ENCODE measurements at places on chromosomes 5 and 9. TPM values are rescaled to one million over a fixed set of nuclear protein-coding genes. Genes with fewer than 3 reads are reported as not detected.
A peak's percentile ranks its signal among the peaks of the same experiment; 100 is the strongest.

KCTD16 gene
- polyA plus RNA-seq, result not detected

TMEM252 gene
- not detected for polyA plus RNA-seq

GALNT12 gene
- 3.1 TPM for polyA plus RNA-seq

LHX3 gene
- polyA plus RNA-seq, result not detected

LCN10 gene
- polyA plus RNA-seq, result 0.50 TPM

ARHGEF37 gene
- polyA plus RNA-seq, result not detected

F2RL2 gene
- polyA plus RNA-seq, result 1.00 TPM

CCDC171 gene
- polyA plus RNA-seq, result 0.26 TPM

FOXD4 gene
- not detected for polyA plus RNA-seq

SAP30L gene
- 44.7 TPM for polyA plus RNA-seq

ZFP2 gene
- 0.42 TPM for polyA plus RNA-seq

EQTN gene
- not detected for polyA plus RNA-seq

SLC1A3 gene
- not detected for polyA plus RNA-seq

ADAM19 gene
- polyA plus RNA-seq, result 24.4 TPM

NUP214 gene
- 22.3 TPM for polyA plus RNA-seq

TCOF1 gene
- polyA plus RNA-seq, result 30.8 TPM

DNA sequence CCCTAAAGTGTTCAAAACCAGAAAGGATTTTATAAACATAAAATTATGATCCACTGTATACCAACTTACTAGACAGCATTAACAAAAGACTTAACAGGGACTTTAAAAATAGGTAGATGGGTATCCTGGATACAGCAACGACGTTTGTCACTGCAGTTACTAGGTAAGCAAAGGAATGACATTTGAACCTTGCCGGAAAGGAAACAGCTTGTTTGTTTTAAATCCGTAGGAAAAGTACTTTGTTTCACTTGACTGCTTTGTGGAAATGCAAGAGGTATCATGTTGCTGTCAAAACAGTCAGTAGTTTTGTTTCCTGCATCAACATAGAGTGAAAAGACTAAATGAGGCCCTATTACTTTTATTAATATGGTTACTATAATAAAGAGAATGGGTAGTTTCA lies 122.9 kb downstream of the CDC42SE2 start:
- no peak for DNase-seq

DNA sequence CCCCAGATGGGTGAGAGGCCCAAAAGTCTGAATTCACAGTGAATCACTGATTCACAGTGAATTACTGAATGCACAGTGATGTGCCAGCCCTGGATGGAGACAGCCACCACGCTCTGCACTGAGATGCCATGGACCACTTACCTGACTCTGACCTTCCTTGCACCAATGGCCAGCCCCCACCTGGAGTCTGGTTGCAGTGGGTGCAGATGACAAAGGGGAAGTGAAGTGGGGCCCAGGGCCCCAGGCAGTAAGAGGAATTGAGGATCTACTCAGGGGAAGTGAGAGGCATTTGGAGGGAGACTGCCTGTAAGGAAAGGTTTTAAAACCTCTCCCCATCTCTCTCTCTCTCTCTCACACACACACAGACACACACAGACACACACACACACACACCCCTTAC lies 412.1 kb downstream of the CYLC2 start:
- no peak for DNase-seq

DNA sequence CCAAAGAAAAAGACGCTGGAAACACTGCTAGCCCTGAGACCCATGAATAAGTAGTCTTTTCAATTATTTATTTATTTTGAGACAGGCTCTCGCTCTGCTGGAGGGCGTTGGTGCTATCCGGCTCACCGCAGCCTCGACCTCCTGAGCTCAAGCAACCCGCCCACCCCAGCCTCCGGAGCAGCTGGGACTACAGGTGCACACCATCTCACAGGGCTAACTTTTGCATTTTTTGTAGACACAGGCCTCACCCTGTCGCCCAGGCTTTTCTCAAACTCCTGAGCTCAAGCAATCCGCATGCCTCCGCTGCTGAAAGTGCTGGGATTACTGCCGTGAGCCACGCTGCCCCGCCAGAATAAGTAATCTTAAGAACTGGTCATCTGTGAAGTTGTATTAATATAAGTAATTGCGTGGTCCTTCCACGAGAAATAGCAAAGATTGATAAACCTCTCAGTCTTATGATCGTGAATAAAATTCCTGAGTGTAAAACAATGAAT lies 1.6 kb downstream of the ANXA2R start:
- DNase-seq, result peak; percentile 39

DNA sequence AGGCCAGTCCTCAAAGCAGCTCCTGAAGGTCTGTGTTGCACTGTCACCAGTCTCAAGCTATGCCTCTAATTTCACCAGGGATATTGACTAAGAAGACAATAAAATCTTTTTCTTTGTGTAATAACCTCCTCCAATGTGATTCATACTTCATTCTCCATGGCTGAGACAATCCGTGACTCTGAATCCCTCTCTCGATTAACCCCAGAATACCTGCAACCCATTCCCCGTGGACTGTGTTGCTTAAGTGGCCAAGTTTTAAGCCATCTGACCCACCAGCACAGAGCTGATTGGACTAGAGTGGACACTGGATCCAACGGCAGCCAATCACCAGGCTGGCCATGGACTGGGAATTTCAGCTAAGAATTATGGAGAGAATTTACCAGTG lies 5.4 kb upstream of the CCIN start:
- no peak for DNase-seq

DNA sequence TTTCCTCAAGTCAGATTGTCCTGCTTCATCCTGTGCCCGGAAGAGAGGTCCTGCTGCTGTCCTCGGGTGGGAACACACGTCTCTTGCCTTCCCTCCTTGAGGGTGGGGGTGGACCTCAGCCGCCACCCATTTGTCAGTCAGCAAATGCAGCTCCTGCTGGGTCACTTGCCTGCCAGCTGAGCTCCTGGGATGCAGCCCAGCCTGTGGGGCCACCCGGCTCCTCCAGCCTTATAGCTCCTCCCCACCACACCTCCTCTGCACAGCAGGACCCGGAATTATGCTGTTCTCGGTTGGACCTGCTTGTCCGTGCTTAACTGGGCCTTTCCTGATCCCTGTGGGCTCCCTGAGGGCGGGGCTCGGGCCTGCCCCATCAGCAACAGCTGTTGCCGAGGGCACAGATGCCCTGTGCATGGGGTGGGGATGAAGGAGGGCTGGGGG lies 52.7 kb downstream of the RXRA start:
- no peak for DNase-seq

- no peak for DNase-seq
Observed at GRCh38 chr9:137951597-137952490, 74.3 kb downstream of the CACNA1B start.

DNA sequence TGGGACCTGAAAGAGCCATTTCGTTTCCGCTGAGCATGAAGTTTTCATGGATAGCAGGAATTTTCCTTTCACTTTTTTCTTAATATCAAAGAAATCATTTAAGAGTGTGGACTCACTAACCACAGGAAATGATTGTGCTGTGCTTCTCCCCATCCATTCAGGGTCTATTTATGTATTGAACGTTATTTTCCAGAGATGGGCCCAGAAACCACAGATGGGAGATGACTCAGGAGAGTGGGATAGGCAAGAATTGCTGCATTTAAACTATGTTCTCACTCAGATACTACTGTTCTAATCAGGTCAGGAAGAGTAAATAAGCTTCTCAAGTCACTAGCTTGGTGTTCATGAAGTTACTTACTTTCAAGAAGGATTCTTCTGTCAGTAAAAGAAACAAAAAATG lies 763.8 kb downstream of the DTWD2 start:
- DNase-seq, result no peak

DNA sequence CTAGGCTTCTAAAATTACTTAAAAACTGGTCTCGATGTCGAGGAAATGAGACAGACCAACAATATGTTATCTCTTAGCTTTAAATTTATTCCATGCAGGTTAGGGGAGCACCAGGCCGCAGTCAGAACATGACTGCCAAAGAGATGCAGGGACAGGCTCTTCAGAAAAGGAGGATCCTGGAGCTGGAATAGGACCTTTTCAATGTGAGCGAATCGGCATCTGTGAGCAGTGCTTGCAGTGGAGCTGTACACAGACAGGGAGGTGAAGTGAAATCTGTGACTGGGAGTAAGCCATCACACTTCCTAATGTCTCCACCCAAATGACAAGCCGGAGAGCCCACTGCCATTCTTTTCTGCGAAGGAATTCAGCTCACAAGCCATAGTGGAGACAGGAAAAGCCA lies 78.2 kb downstream of the EFNA5 start:
- DNase-seq, result no peak

- no peak for DNase-seq
Observed at GRCh38 chr9:109507421-109507838, 9.3 kb upstream of the PTPN3 start.

DNA sequence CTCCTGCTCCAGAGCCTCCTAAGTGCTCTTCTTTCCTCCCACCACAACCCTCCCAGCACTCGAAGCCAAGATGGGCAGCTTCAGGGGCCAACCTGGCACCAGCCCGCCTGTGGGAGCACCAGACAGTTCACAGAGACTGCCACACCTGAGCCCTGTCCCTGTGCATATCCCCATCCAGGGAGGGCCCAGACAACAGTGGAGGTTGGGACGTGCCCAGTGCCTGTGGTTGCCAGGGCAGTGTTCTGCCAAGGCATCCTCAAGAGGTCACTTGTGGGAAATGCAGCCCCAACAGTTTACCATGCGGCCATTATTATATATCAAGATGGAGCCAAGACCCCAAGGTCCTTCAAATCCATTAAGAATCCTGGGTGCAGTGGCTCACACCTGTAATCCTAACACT lies 23.0 kb upstream of the TRIO start:
- DNase-seq, result no peak

DNA sequence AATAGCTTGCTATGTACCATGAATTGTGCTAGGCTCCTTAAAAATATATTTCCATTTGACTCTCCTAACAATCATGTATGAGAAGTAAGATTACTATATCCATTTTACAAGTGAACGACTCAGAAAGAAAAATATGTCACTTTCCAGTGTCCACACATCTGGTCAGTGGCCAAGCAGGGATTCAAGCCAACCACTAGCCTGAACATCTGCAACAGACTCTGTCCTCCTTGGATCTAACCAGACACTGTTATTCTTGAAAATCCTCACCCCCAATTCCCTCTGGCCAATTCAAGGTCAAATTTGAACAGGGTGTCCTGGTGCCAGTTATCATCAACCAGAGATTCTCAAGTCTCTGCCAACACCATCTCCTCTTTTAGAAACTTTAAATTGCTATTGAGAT lies 344.1 kb upstream of the WWC1 start:
- no peak for DNase-seq

DNA sequence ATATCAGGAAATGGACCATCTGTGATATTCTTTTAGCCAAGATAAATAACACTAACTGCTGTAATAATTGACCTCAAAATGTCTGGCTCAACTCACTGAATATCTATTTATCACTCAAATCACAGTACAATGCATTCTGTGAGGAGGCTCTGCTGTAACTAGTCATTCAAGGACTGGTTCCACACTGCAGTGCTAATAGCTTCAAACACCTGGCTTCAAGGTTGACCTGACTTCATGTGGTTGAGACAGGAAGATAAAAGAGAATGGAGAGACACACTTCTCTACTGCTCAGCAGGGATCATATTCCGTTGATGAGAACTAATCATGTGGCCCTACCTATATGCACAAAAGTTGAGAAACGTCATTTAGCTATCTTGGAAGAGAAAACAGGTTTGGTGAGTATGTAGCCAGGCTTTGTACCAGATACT lies 3.4 kb upstream of the RHOBTB3 start:
- DNase-seq, result no peak

DNA sequence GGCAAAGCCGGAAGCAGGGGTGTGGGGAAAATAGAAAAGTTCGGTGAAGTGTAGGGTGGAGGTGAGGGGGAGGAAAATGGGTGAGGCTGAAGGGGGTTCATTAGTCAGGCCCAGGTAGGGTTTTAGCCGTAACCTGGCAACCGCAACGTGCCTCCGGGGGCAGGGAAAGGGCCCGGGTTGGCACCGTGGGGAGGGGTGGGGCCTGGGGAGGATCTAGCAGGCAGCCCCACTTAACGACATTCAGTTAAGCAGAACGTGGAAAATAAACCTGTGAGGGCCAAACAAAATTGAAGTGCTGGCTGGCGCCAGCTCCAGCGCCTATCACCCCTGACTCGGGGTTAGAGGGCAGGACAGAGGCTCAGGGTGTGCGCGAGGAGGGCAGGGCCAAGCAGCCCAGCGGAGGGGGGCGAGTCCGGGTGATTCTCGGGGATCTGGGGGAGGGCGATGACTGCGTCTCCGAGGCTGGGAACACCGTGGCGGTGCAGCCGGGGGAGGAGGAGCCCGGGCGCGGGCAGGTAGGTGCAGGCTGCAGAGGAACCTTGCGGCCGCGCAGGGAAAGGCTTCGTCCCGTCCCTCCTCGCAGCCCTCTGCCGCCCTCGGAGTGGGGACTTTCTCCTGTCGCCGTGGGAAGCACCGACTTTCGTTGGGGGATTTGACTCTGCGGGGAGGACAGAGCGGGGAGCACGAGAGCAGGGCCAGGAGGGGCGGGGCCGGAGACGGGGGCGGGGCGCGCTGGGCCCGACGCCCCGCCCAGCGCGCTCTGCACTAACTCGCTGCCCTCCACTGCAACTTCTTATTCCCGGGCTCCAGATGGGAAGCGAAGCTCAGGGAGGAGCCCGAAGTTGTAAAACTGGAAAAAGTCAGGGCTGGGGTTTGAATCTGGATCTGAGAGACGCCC lies 5.1 kb downstream of the RGS14 start:
- peak; percentile 54 for DNase-seq

GRCh38 chr5:79518718-79519117 lies 4.8 kb upstream of the HOMER1 start:
- no peak for DNase-seq

DNA sequence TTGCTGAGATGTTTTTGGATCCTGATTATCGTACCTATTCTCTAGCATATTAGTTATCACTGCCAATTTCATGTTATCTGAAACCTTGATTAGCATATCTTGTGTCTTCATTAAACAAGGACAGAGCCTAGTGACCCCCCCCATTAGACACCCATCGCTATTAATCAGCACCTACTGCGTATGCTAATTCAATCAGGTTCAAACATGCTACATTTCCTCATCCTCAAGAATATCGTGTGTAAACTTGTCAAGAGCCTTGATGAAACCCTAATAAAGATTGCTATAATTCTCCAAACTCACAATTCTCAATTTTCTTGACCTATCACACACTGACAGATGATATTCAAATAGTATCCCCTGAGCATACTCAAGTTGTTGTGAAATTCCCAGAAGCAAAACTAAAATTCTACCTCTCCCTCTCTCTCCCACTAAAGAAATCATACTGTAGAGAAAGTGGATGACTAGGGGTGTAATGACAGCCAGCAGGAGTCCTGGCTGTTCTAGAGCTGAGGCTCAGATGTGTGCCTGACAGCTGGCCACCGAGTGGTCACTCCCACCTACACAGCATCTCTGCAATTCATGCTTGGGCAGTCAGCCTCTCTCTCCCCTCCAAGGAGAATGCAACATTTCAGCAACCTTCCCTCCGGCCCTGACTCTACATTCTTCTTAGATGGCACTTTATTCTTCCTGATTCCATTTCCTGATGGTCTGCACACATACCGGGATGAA lies 9.2 kb upstream of the ZNF354A start:
- DNase-seq, result no peak

DNA sequence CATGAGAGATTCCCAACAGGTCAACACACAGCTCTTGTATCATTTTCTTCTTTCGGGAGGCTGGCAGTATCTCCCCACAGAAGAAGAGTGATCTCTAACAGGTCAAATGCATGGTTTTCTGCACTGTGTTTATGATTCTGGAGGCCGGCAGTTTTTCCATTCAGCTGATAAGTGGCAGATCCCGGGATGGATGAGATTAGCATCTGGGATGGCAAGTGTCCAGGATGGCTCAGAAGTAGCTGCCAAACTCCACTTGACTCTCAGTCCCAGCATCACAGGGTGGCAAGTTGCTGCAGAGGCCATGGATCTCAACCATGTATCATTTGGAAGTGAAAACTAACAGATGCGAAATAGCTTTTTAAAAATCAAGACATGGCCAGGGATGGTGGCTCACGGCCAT lies 97.8 kb upstream of the SLC44A1 start:
- no peak for DNase-seq

- DNase-seq, result peak; percentile 15
Observed at GRCh38 chr5:40165789-40166728, 513.7 kb upstream of the PTGER4 start.
